H9 (cell line): ENCODE measurements at places on chromosomes 4 and X.

- DNase-seq = no peak
Observed at GRCh38 chr4:113524505-113525186, 236.9 kb downstream of the CAMK2D start.

GRCh38 chrX:153773218-153773611 lies 7.6 kb upstream of the SRPK3 start:
- no peak for DNase-seq

GRCh38 chr4:108270466-108271450 lies 102.0 kb upstream of the LEF1 start:
- DNase-seq = no peak

DNA sequence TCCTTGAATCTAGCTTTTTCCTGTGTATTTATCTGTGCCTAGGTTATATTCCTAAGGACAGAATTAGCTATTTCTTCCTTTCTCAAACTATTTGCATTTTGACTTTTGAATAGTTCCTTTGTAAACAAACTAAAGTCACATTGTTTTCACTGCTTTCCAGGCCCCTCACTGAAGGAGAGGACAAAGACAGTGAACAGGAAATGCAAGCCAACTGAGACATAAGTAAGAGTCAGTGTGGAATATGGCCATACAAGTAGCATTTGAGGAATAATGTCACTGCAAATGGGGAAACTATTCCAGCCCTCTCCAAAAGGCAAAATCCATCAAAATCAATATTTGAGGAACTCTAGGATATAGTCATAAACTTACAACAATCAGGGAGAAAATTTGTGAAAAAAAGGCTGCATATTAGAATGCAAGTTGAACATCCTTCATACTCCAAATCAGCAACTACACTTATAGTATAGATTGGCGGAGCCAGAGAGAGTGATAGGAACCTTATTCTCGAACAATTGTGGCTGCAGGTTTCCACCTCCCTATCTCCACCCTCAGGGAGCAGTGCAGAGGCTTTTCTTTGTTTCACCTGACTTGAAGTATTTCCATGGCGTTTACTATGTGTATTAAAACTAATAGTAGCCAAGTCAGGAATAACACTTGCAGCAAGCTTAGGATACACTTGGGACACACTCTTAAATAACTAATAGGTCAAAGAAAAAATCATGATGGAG lies 1110.4 kb upstream of the ADGRL3 start:
- no peak for DNase-seq

- DNase-seq = no peak
Observed at GRCh38 chr4:76174216-76174615, 26.0 kb upstream of the NUP54 start.

GRCh38 chr4:117957571-117957970 lies 76.7 kb upstream of the NDST3 start:
- DNase-seq = no peak

DNA sequence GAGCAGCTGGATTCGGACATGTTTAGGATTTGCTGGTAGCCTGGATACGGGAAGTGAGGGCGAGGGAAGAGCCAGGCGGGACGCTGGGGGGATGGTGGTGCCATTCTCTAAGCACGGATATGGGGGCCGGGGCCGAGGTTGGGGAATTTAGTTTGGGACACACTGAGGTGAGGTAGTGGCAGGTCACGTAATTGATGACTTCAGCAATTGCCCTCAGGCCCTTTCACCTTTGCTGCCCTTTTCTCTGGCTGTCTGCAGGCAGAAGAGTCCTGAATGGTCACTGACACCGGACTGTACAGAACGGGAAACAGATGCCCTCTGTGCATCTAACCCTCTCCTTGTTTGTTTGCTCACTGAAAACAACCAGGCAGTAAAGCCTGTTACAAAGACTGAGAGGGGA lies 16.9 kb upstream of the HMGB3 start:
- DNase-seq = no peak

GRCh38 chrX:47560934-47561658 lies at the start of gene ARAF:
TSS of gene ARAF (plus strand) at chrX:47561205. CDS start at chrX:47562968, 1,763 bp downstream.
- DNase-seq = peak; percentile 98
